Epithelial cell of proximal tubule (primary cell): ENCODE measurements at places on chromosomes 7 and 10. TPM values are rescaled to one million over a fixed set of nuclear protein-coding genes. Genes with fewer than 3 reads are reported as not detected.

Gene SPDYE5
- not detected in 2 replicates for total RNA-seq

Gene KNDC1
- total RNA-seq = 0.06 and 0.65 TPM in 2 replicates

Gene ZFAND2A
- 17.2 and 32.8 TPM in 2 replicates for total RNA-seq

Gene PLXNA4
- total RNA-seq = not detected in 2 replicates

Gene MMP21
- 0.06 TPM in 1 of 2 replicates, not detected in the other for total RNA-seq

Gene BLNK
- total RNA-seq = 0.12 and 0.29 TPM in 2 replicates
